ENCODE measurements at places on chromosomes 16 and 17.

DNA sequence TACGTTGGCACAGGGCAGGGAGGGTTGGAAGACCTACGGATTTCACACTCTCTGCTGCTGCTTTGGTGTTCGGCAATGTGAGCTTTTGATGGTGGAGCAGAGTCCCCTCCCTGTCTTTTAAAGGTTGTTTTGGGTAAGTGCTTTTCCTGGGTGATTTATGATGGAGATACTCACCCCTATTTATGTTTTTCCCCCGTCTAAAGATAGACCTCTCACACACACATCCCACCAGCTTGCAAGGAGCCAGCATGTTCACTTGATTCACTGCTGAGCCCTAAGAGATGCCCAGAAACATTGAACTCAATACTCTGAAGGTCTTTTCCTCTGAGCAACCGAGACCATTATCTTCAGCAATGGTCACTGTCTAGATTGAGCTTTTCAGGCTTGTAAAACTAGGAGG, 8.3 kb downstream of the RBFOX1 start:
- DNase-seq: no peak

DNA sequence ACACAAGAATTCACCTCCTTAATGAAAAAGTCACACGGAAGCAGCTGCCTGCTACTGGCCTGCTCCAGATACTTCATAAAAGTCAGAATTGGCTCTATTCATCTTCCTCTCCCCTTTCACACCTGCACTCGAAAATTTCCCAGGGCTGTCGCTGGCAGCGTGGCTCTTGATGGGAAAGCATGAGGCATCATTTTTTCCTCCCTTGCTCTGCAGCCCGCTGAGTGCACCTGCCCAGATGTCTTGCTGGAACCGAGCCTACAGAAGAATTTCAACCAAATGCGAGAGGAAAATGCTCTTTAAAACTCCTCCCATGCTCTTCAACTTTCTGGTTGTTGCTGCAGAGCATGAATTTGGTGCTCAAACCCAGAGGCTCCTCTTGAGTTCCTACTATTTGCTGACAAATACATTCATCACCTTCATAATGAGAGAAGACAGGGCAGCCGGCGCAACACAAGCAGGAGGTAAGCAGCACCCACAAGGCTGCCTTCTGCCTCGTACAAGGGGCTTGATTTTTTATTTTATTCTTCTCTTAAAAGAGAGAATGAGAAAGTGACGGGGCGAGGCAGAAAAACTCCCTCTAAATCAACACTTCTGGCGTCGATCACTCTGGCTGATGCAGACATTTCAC, 146.8 kb downstream of the ZFHX3 start:
- no peak for DNase-seq

- DNase-seq: no peak
Measured at GRCh38 chr16:87382023-87382785, 1.4 kb downstream of the FBXO31 start.

GRCh38 chr16:64983963-64984362, 137.9 kb downstream of the CDH11 start:
- DNase-seq: peak; percentile 22

DNA sequence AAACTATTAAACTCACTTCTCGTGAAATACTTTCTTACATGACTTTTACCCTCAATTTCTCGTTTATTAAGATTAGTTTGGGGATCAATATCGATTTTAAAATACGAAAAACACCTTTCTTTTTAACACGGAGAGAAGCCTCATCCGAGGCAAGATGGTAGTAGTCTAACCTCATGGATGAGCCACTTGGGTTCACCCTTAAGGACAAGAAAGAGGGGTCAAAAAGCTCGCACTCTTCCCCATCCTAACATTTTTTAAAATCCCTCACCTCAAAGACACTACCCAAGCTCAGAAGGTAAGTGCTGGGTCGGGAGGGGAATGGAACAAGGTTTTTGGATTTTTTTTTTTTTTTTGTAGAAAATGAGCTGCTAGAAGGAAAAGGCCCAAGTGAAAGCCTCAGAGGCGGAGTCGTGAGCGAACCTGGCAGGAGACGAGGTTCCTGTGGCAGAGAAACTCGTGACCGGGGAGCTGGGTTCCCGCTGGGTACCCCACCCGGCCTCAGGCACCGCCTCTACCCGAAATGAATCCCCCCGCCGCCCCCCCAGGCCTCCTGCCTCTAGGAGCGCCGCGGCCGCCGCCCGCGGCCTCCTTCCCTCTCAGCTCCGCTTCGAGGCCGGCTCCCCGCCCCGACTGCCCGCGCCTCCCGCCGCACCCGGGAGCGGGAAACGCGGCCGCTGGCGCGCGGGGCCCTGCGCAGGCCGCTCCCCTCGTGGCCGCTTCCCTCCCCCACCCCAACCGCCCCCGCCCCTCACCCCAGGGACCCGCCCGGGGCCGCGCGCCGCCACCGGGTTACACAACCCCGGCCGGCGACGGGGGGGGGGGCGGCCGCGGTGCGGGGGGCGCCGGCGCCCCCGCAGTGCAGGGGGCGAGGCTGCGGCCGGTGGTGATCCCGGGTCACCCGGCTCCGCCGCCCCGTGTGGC, 1.6 kb downstream of the NUFIP2 start:
- peak; percentile 79 for DNase-seq

GRCh38 chr17:78110363-78111015, 18.1 kb downstream of the TMC6 start:
- no peak for DNase-seq

GRCh38 chr17:80899402-80900268, 92.0 kb upstream of the CHMP6 start:
- peak; percentile 40 for DNase-seq

- DNase-seq: peak; percentile 77
Measured at GRCh38 chr17:57747221-57748017, 2.3 kb upstream of the CCDC182 start.

GRCh38 chr16:86834451-86835035, 256.2 kb downstream of the FOXL1 start:
- DNase-seq: no peak

DNA sequence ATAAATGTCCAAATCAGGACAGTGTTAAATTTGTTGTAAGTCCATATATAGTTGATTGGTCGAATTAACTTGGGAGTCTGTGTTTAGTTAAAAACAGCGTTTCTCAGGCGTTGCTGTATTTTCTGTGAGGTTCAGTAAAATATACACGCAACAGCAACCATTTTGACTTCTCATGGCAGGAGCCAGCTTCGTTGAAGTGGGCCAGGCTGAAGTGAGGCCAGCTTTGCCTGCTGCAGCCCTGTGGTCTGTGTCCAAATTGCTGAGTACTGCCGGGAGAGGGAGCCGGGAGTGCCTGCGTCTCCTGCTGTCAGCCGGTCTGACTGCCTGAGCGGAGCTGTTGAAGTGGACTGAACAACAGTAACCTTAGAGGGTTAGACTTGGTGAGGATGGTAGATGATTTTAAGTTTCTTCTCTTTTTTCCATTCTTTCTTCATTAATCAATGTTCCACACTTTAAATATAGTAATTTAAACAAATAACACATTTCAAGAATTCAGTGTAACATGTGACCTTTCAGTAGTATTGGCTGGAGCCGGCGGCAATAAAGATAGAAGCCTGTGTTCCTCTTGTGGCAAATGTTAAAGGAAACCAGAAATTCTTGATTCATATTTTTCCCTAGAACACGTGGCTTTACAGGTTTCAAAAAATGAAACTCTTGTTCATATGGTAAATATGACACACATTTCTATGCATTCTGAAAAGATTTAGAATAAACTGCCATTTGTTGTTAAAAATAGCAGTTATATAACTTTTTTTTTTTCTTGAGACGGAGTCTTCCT, 37.0 kb upstream of the ZNF750 start:
- DNase-seq: peak; percentile 12

GRCh38 chr17:27256225-27257030, 37.5 kb upstream of the WSB1 start:
- DNase-seq: no peak

GRCh38 chr16:79994418-79994817, 393.9 kb upstream of the MAF start:
- DNase-seq: no peak

DNA sequence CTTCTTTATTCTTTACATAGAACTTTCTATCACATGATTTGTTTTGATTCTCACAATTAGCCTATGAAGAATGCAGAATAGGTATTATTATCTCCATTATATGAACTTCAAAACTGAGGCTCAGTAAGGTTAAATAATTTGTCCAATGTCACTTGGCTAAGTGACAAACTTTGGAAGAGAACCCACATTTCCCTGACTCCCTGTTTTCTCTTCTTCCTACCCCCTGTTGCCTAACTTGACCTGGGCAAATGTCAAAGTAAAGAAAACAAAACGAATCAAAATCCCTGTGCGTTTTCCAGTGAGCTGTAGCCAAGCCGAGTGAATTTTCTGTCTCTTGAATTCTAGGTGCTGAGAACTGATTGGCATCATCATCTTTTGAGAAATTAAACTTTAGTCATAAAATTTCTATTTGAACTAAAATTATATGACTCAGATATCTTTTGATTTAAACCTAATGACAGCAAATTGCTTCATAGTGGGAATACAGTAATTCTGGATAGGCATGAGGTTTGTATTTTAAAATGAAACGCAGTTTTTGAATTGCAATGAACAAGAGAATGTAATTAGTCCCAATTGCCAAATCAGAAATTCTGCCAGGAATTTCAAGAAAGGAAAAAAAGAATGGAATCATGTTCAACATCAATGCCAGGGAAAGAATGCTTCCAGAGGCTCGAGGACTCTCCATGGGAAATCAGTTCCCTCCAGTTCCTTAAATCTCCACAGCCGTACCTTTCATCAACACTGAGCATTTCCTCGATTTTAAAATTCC, 4.6 kb upstream of the NACA2 start:
- DNase-seq: no peak

DNA sequence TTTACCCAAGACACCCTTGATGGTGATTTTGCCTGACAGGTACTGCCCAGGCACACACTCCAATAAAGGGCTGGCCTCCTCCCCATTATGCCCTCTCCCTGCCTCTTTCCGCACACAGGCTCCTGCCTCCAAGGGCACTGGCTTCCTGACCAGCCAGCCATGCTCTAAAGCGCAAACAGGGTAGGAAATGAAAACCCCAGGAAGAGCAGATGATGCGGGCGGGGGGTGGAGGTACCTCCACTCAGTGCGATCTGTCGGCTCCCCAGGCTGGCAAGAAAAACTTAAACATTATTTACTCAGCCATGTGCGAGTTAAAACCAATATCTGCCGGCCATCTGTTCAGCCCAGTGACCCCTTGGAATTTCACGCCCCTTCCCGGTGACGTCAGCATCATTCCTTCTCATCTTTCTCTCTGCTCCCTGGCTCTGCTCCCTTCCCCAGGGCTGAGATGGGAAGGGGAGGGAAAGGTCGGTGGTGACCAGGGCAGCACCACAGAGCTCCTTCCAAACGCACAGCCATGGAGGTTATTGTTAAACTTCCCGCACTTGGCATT, 262.5 kb downstream of the CBLN1 start:
- DNase-seq: no peak

DNA sequence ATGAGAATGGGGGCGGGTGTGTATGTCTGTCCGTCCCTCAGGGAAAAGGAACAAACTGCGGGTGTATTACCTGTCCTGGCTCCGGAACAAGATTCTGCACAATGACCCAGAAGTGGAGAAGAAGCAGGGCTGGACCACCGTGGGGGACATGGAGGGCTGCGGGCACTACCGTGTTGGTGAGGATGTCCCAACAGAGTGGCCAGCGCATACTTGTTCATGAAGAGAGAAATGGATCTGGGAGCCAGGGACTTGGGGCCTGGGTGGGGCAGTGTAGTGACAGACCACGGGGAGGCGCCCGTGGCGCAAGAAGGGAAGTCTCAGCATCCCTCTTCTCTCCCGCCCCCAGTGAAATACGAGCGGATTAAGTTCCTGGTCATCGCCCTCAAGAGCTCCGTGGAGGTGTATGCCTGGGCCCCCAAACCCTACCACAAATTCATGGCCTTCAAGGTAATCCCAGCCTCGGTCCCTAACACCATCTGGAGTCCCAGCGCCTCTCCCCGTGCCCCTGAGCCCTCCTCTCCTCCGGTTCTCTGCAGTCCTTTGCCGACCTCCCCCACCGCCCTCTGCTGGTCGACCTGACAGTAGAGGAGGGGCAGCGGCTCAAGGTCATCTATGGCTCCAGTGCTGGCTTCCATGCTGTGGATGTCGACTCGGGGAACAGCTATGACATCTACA, 3.5 kb upstream of the C17orf107 start:
- DNase-seq: no peak

DNA sequence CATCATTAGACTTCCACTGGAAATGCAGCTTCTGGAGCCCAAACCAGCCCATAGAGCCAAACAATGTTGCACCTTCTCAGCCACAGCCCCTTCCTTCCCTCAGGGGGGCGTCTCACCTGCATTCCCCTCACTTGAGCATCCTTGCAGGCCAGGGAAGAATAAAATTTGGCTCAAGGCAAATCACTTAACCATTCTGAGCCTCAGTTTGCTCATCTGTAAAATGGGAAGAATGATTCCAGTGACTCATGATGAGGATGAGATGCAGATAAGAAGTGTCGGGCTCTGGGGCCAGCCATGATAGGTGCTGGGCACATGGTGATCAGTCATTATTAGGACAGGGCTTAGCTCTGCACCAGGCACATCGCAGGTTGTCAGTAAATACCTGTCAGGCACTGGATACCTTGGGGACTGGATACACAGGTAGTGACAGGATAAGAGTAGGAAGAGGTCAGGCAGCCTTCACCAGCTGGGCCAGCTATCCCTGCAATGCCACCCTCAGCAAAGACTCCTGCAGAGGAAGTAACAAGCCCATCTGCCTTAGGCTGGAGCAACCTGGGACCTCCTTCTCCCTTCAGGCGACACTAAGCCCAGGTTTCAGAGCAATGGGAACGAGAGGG, 208.0 kb upstream of the TNRC6C start:
- no peak for DNase-seq

DNA sequence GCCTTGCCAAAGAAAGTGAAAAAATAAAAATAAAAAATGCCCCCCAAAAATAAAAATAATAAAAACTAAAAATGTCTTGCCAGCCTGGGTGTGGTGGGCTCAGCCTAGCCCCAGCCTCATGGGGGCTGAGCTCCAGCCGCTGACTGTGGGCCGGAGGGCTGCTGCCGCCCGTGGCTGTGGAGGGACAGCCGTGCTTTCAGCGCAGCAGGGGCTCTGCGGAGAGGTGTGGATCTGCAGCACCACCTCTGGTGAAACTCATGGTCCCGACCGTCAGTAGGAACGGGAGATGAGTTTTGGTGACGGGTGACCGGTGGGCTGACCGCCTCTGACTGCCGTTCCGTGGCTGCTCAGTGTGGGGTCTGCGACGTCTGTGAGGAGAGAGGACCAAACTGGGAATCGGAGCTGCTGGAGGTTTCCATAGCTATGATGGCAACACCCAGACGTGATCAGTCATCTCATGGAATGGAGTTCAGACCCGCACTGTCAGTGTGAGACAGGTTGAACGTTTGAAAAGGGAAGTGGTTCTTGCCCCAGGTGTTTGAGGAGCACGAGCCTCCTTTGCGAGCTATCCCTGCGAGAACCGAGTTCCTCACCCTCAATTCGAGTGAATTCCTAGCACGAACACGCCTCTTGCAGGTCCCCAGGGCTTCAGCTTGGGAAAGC, 12.0 kb upstream of the RPL13 start:
- no peak for DNase-seq

DNA sequence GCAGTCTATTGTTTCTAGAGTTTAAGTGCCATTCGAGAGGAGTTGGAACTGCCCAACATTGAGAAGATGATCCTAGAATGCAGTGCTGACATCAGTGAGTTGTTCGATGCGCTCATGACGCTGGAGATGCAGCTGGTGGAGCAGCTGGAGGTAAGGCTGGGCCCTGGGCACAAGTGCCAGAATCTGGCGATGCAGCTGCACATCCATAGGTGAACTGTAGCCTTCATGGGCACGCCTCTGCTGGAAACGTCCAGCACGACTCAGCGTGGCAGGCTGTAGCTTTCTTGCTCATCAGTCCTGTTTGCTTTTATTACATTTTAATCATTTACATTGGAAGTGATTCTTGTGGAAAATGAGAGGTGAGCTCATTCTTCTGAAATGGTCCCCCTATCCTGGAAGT, 31.7 kb downstream of the DRC3 start:
- DNase-seq: no peak
